ENCODE measurements at places on chromosomes 6 and 20.

DNA sequence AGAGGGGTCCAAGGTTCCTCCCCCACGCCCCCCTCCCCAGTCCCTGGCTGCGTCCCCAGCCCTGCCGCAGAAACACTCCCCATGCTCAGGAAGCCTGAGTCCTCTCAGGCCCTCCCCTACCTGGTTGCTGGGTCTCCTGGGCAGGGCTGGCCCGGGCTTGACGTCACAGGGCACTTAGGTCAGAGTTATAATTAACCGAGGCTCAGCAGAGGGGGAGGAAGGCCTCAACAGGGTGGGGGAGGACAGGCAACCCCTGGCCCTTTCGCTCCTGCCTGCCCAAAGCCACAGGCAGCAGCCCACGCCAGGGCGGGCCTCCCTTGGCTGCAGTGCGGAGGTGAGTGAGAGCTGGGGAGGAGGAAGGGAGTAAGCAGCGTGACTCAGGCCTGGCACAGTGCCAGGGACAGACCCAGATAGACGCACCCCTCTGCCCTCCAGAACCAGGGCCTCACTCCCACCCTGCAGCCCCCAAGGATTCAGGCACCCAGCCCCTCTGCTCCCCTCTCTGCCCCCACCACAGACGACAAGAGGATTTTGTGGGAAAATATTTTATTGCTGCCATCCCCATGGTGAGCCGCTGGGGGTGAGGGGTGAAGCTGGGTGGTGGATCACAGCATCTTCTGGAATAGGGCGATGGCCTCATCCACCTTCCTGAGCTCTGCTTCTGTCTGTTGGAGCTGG lies at the start of gene VWA7:
TSS of gene VWA7 (minus strand) at position 340 of the 678 bp plus-strand sequence. CDS start 549 bp downstream, outside the sequence.
- DNase-seq = no peak

DNA sequence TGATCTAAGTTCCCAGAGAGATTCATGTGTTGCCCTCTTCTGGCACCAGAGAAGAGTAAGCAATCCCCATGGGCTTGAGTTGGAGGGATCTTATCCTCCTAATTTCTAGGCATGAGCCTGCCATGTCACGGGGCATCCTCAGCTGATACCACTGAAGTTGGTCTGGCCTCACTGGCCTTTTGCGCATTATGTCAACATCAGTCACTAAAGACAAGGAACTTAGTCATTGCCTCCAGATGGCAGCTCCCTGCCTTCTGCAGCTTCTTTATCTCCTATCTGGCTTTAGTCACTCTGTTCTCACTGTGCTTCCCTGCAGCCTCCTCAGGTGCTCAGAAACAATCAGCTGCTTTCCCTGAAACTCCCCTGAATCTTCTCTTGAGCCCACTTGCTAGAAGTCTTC lies 312.2 kb downstream of the ADGRG6 start:
- no peak for DNase-seq

DNA sequence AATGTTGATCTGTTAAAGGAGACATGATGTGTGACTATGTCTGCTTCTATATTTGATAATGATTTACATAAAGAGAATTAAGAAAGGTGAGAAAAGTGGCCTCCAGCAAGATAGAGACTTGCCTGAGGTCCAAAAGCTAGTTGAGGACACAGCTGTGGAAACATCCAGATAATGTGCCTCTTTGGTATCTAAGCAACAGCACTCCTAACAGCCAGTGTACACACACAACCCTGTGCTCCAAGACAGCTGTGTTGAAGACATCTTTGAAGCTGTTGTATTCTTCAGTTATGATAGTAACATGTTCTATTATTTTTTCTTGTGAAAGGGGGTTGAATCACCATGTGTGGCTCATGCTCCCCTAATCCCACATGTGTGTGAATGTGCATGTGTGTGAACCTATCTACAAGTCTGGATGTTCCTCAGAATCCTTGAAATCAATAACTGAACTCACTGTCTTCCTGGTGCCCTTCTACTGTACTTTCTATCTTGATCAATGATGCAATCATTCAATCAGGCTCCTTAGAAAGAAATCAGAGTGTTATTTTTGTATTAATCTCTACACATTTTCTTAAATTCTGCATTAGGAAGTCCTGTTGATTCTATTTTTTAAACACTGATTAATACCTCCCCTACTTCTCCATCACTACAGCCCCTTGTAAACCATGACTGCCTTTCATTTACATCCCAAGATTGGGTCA lies 116.7 kb upstream of the SSTR4 start:
- no peak for DNase-seq

GRCh38 chr6:113763311-113763766 lies 93.8 kb upstream of the MARCKS start:
- no peak for DNase-seq

DNA sequence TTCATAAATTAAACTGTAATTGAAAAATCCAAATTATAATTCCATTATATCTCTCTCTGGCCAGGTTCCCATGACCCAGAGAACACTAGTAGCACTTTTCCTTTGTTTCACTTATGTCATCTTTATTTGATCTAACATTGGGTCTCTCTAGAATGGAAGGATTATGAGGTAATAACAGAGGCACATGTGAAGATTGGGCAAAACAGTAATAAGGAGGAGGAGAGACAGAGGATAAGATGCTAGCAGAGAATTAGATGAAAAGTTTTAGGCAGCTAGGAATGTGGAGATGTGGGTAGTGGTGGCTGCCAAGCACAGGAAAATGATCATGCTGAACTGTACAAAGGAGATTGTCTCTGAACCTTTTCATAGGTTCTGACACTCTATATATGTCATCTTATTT lies 3.3 kb downstream of the TAB2 start:
- DNase-seq = no peak

- DNase-seq = peak; percentile 15
Measured at GRCh38 chr20:51326201-51326819, 216.2 kb downstream of the NFATC2 start.

DNA sequence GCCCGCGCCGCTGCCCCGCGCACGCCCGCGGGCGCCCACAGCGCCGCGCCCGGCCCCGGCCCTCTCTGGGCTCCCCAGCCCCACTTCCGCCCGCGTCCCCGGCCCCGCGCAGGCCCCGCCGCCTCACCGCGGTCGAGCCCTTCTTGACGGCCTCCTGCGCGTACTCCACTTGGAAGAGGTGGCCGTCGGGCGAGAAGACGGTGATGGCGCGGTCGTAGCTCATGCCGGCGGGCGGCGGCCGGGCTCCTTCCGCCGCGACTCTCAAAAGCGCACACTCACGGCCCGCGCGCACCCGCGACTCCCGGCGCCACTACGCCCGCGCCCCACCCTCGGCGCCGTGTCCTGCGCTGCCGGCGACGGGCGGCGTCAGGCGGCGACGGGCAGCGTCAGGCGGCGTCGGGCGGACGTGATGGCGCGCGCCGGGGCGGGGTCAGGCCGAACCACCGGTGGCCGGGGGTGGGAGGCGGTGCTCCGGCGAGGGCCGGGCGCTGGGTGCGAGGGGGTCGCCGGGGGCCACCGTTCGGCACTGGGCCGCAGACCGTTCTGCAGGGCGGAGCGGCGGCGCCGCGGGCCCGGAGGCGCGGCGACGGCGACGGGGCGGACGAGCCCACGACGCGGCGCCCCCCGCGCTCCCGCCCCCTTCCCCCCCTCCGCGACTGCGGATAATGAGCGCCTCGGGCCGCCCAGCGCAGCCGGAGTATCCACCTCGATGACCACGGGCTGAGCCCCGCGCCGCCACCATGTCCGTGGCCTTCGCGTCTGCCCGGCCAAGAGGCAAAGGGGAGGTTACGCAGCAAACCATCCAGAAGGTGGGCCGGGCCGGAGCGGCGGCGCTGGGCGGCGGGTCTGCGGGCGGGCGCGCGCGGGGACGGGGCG lies at the start of the genes PSMA7 and SS18L1:
TSS of gene PSMA7 (minus strand) at position 314 of the 876 bp plus-strand sequence. CDS start at position 223, 91 bp downstream.
TSS of gene SS18L1 (plus strand) at position 689 of the 876 bp plus-strand sequence. CDS start at position 741, 52 bp downstream.
- peak; percentile 87 for DNase-seq

DNA sequence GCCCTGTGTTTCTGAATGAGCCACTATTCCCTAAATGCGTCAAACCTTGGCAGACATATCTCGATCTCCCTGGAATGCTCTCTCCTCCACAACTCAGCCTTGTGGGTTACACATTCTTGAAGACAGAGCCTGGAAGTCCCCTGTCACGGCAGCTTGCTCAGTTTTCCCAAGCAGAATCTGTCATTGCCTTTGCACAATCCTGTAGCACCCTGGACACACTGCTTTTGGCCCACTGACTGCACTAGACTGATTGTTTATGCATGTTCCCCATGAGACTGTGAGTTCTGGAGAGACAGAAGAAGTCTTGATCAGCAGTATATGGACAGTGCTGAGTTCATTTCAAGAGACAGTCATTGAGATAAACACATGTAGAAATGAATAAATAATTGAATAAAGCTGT lies 406.7 kb downstream of the CD83 start:
- no peak for DNase-seq

DNA sequence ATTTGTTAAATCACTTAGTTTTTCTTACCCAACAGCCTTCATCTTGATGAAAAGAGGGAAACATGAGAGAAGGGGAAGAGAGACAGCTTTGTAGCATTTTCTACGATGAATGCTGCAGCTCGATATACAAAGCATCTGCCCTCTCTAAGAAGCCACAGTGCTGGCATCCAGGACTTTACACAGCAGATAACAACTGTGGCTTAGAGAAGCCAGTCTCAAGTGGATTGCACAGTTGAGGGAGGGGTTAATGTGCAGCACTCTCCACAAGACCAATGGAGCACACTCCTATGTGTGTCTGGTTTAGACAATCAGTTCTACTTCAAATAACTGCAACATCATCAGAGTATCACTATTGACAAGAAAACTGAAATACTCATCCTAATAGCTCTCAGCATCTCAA lies 5.8 kb downstream of the C6orf120 start:
- no peak for DNase-seq

DNA sequence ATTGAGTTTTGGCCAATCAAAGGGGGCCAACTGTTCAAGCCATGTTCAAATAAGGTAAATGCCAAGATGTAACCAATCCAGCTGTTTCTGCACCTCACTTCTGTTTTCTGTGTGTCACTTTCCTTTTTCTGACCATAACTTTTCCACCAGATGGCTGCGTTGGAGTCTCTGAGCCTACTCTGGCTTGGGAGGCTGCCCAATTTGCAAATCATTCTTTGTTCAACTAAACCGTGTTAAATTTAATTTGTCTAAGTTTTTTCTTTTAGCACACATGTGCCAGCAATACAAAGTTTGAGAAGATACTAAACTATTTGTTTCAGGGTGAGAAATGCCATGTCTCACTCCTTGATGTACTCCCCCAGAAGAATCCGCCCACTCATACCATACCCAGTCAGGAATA lies 52.1 kb downstream of the IYD start:
- no peak for DNase-seq
